ENCODE measurements at places on chromosomes 5 and 9.

DNA sequence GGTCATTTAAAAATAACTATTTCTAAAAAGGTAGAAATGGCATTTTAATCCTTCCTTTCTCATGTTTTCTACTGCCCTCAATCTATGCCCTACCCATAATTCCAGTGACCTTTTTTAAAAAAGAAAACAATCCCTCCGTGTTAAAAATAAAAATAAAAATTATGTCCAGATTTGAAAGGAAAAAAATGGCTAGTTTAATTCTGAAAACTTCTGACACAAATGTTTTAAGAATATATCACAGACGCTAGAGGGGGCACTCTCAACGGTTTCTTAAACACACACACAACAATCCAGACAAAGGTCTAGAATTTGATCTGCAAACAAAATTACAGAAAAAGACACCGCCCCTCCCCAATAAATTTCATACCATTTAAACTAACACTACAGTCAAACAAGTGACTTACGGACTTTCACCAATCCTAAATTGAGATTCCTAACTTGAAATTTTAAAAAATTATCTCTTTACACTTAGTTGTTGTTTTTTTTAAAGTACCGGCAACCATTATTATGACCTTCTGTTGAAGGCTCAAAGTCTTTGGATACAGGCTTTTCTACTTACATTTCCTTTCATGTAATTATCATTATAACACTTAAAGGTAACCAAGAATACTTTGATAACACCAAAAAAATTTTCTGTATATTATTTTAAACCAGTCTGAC lies 38.2 kb downstream of the CLINT1 start:
- no peak for DNase-seq

DNA sequence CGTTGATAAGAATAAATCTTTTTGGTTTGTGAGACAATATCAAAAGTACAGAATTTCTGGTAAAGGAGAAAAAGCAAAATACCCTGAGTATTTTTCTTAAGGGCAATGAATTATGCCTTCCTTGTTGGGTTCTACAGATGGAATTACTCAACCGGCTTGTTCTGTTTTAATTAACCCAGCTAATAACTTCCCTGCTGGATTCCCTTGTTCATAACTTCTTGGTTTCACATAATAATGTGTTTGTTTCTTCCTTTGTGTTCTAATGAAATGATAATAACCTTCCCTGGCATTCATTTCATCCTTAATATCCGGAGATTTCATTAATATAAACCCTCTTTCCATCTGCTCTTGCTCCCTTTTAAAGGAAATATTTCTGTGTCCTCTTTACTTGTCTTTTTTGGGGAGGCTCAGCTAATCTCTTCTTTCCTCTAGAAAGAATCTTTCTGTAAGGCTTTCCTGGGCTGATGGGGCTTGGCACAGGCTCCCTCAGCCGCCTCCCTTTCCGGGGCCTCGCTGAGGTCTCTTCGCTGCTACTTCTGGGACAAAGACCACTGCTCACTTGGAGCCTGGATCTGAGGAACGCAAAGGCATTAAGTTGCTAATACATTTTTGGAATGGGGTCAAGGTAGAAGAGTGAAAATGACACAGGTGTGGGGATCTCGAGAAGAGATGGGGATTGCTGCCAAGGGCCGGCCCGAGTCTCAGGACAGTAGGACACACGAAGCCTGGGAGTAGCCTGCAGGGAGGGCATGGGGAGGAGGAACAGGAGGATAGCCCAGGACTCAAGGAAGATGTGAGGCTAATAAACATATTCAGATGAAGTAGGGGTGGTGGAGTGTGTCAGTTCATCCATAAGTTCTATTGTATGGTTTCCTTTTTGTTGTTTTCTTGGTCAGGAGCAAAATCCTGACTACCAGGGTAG lies 118.5 kb downstream of the NRG2 start:
- DNase-seq: no peak

GRCh38 chr9:86483496-86483895 lies 129.3 kb upstream of the TUT7 start:
- DNase-seq: no peak

DNA sequence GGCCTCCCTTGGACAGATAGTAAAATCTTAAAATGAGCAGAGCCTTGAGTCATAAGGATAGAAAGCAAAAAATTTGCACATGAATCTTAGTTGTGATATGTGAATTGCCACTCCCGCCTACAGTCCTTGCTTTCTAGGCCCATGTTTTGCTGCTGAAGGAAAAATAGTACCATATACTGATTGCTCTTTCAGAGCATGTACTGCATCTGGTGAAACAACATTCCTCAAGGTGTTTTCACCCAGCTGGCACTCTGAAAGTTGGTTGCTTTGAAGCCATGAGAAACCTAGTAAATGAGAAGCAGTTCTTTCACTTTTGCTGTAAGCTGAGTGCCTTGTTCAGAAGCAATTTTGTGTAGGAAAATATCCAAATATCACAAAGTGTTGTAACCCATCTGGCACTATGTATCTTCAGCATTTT lies 10.3 kb downstream of the CDC37L1 start:
- DNase-seq: no peak

DNA sequence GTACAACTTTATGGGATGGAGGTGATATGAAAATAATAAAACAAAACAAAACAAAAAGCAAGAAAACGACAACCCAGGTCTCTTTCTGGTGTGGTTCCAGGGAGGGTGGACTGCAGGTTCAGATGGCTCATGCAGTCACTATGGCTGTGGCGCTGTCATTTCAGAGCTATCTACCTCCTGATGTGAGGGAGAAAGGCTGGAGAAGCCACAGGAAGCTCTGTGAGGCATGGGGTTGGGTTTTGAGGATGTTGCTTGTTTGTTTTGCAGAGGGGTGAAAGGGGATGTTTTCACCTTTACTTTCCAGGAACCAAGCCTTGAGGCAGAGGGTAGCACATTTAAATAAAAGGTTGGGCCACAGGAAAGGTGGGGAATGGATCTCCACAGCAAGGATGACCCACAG lies 18.7 kb downstream of the NIPAL4 start:
- DNase-seq: no peak

DNA sequence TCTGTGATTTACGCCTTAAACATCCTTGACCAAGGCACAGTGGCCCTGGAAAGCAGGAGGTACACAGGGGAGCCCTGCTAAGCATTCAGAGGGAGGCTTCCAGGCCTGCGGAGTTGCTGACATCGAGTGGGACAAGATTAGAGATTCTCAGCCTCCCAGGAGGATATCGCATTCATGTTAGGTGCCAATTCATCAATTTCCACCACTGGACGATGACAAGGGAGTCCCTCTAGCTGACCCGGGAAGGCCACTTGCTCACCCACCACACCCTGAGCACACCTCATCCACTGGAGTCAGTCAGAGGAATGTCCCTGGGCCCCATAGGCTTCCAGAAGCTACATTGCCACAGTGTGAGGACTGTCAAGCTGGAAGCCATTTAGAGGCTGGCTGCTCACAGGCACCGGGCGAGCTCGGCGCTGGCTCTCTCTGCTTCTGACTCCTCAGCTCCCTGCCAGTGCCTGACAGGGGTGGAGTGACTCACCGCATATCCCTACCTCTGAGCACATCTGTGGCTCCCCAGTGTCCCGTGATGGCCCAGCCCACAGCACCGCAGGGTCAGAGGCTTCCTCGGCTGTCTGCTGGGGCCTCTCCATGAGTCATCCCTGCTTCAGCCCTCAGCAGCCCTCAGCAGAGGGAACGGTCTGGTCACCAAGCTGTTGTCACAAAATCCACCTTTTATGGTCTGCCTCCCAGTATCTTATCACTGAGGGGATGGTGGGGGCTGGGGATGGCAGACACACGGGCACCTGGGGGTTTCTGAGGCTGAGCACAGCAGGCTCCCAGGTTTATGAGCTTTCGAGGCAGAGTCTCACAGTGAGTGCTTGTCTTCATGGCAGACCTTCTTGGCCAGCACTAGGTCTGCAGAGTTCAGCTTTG lies 117.5 kb downstream of the ZNF608 start:
- DNase-seq: no peak

GRCh38 chr5:17837757-17838156 lies 203.5 kb downstream of the TAF11L14 start:
- no peak for DNase-seq

GRCh38 chr9:89799766-89800165 lies 195.0 kb downstream of the GADD45G start:
- no peak for DNase-seq

GRCh38 chr5:78765756-78766411 lies 117.3 kb upstream of the LHFPL2 start:
- DNase-seq: no peak

DNA sequence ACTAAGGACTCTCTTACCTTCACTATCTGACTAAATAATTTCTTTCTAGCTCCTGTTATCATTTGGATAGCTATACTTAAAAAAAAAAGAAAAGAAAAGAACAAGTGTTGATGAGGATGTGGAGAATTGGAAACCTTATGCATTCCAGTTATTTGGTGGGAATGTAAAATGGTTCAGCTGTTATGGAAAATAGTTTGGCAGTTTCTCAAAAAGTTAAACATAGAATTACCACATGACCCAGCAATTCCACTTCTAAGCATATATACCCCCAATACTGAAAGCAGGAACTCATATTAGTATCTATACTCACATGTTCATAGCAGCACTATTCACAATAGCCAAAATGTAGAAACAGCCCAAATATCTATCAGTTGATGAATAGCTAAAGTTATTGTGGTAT lies 61.1 kb downstream of the GNA14 start:
- DNase-seq: no peak

DNA sequence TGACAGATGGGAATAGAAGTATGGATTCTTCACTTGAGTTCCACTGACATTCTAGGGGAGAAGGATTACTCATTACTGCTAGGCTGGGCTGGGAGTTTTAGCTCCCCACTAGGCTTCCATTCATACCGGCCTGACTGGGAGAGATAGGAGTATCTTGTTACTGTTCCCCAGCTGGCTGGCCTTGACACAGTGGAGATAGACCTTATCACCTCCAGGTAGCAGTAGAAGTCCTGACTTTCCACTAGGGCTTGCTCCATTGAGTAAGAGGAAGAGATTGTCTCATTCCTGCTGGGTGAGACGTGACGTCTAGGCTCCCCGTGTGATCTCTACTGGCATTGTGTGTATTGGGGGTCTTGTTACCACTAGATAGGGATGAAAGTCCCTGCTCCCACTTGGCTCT lies 156.4 kb downstream of the CACNA1B start:
- no peak for DNase-seq

GRCh38 chr9:119252671-119253299 lies 116.5 kb downstream of the BRINP1 start:
- no peak for DNase-seq

- no peak for DNase-seq
These were observed 14.9 kb downstream of the TXN start for GRCh38 chr9:110241260-110241857.

DNA sequence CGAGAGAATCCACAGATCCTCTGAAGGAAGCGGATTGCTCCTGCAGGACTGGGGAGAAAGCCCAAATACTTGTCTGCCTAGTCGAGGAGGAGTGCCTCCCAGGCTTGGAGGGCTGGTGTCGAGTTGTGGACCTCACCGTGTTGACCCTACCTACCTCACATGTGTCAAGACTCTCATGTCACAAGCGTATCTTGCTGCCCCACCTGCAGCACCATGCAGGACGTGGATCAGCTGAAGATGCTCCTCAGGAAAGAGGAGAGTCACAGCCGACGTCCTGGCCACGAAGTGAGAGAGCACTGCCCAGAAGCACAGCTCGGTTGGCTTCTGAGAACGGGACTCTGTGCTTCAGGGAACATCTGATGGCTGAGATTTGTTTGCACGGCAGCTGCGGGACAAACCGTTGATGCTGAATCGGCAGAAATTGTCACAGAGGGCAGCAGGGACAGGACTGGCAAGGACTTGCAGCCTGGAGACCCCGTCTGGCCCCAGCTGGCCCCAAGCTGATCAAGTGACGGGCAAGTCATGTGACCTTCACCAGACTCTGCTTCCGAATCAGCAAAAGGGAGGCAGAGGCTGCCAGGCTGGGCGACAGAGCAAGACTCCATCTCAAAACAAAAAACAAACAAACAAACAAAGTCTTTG lies 119.1 kb upstream of the ITGA1 start:
- DNase-seq: no peak

GRCh38 chr5:53360811-53361210 lies 119.6 kb upstream of the FST start:
- no peak for DNase-seq

- DNase-seq: no peak
These were observed 369.5 kb downstream of the PRELID2 start for GRCh38 chr5:145465474-145466263.

DNA sequence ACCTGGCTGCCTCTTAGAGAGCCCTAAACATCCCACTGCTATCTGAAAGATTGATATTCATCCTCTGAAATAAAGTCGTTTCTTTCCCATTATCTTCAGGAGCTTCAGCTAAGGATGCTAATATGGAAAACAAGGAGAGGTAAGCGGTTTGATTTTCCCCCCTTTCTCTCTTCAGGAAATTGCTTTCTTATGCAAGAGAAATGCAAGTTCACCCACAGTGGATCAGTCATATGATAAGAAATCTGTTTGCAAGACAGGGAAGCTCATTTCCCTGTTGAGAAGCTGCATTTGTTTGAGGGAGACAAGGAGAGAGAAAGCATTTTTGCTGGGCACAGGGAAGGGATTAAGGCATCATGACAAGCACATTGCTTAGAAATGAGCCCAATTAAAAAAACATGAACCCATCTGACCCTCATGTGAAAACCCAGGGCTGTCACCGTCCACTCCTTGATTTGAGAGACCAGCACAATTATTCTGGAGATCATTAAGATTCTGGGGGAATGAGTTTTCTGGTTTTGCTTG lies 53.7 kb upstream of the BOD1 start:
- DNase-seq: no peak

DNA sequence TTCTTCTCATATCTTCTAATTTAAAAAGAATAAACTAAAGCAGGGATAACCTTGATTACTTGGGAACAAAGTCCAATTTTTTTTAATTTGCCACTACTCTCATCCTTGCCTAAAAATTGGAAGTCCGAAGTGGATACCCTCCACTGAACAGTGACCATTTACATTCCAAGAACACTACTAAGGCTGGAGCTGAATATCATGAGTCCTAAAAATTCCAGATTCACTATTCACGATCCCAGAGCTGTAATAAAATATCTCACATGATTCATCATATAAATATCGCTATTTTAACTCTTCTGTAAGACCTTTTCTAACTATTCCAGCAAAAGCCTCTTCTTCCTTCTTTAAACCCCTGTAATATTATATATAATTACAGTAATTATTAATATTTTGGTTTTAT lies 57.4 kb downstream of the ATPSCKMT start:
- DNase-seq: no peak

DNA sequence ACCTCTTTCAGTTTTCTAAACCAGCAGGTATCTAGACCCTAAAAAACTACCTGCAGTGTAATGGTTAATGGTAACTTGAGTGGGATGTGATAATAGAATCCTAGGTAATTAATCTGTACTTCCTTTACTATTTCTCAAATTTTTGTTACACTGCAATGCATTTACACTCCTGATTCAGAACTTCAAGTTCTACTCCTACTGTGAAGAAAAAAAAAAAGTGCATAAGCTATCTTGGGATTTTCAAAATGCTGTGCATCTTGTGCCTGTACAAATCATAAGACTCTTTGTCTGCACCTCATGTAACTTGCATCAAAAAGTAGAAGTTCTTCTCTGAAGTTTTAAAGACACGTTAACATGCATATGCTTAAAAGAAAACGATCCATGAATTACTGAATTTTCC lies 554.1 kb downstream of the CETN3 start:
- DNase-seq: no peak

GRCh38 chr9:137007108-137007815 lies 10.9 kb upstream of the CLIC3 start:
- no peak for DNase-seq

- DNase-seq: peak; percentile 16
These were observed 724 bp downstream of the SGTB start for GRCh38 chr5:65721050-65721719.

Measured in left renal pelvis (tissue), 4 donors.